Daoy (cell line): ENCODE measurements at places on chromosomes 16 and 17.

DNA sequence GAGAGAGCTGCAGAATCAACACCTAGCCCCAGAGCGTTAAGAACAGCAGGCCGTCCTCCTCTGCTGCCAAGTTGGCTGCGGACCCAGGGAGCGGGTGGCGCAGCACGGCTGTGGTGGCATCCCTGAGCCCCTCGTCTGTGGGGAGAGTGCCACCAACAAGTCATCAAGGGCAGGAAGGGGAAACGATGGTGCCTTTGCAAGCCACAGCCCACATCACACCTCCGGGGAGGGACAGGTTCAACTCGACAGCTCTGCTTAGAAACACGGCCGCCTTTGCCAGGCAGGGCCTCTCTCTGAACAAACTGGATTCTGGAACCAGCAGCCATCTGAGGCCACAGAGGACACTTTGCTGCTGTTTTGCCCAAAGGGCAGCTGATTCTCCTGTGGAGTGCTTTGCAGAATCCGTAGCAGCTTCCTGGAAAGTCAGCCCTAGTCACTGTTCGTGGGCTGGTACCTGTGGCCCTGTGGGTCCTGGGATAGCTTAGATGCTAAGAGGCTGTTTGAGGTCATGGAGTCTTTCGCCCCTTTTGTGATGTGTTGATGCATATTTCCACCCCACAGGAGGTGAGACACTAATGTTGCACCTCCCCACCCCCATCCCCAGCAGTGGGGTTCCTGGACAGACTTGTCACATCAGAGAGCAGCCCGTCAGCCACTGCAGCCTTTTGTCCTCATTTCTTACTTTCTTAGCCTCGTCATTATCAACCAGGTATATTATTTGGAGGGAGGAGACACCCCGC lies 270.6 kb downstream of the CPPED1 start:
- no peak for DNase-seq

- DNase-seq: no peak
These were observed 54.9 kb upstream of the GPRC5B start for GRCh38 chr16:19939553-19939952.

DNA sequence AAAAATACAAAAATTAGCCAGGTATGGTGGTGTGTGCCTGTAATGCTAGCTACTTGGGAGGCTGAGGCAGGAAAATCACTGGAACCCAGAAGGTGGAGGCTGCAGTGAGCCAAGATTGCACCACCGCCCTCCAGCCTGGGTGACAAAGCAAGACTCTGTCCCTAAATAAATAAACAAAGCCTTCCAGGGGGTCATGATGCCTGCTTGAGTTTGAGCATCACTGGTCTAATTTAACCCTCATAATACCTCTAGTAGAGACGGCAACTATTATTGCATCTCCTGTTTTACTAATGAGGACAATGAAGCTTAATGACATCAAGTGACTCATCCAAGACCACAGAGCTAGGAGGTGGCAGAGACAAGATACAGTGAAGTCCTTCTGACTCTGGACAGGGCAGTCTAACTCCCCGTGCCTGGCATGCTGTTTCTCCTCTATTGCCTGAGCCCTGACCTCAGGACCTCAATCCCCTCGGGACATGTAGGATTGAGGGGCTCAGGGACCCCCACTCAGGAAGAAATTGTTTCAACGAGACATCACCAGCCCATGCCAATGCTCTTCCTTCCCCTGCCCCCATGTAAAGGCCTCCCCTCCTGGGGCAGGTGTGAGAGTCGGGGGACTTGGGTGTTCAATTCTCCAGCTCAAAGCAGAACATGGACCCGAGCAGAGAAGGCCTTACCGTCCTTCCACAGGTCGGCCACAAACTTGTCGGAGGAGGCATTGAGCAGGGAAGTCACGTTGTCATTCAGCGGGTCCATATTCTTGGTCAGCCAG lies 102.9 kb downstream of the NDE1 start:
- no peak for DNase-seq

GRCh38 chr17:49381793-49382192 lies 19.7 kb upstream of the ZNF652 start:
- no peak for DNase-seq
